IPS-NIHi11 (cell line): ENCODE measurements at places on chromosomes 2 and 18.

DNA sequence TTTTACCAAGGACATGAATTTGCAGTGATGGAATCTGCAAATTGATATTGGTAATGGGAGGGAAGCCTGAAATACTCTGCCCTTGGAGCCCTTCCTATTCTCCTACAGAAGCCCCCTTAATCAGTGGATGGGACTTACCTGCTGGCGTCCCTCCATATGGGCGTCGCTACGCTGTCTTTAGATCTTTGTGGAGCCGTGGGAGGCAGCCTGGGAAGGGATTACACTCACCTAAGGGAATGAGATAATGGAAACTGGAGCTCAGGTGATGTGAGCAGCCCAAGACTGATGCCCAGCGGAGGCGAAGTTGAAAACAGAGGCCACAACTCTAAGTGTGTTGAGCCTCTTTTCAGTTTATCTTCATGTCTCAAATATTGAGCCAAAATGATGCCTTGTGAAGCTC is 306.6 kb downstream of the MYCN start:
- DNase-seq, result no peak

DNA sequence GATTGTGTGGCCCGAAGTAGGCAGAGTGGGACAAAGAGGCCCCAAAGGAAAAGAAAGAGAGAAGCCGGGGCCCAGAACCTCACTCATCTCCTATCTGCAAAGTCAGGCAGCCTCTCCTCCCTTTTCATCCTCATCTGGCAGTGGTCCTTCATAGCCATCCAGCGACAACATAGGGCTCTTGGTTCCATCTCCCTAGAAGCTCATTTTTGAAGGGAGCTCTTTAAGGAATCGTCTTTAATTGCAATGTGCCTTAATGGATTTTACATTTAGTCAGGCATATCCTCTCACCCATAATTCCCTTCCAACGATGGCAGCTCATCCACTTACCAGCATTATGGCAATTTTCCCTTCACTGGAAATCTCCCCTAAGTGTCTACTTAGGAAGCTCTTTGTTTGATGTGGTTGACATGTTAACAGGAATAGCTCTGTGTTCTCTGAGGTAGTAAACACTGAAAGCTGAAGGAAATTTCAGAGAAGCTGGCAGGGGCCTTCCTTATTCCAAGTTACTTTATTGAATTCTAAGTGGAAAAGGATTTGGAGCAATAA is 780.6 kb downstream of the TSN start:
- DNase-seq, result no peak

GRCh38 chr2:102967451-102967850 is 205.6 kb downstream of the TMEM182 start:
- DNase-seq, result no peak

GRCh38 chr2:30622452-30622851 is 175.4 kb downstream of the LCLAT1 start:
- DNase-seq, result no peak

- peak; percentile 13 for DNase-seq
Observed at GRCh38 chr2:241855888-241856422, 2.7 kb downstream of the PDCD1 start.

GRCh38 chr2:199668645-199669044 is 182.3 kb downstream of the FTCDNL1 start:
- no peak for DNase-seq

GRCh38 chr2:160666154-160667060 is 172.8 kb upstream of the RBMS1 start:
- DNase-seq, result no peak

GRCh38 chr2:204849892-204850291 is 304.6 kb downstream of the PARD3B start:
- DNase-seq, result no peak

DNA sequence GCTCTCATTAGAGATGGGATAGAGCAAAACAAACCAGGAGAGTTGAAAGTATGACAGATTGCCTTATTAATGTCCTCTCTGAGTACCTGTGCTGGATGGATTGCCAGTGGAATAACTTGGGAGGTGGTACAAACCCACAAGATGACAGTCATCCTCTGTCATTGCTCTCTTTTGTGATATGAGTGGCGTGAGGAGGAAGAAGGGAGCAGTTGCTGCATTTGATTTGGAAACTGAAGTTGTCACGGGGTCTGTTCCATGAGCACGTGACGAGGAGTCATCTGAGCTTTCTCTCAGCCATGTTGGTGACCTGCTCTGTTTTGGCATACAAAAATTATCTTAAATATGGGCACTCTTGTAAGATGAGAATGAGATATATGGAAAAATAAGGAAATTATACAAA is 204.9 kb downstream of the FAM210A start:
- DNase-seq, result no peak

- no peak for DNase-seq
Observed at GRCh38 chr2:24899361-24899910, 20.6 kb downstream of the ADCY3 start.

- no peak for DNase-seq
Observed at GRCh38 chr2:237238249-237238648, 152.6 kb downstream of the COPS8 start.

- no peak for DNase-seq
Observed at GRCh38 chr2:11757101-11757500, 10.7 kb downstream of the LPIN1 start.

DNA sequence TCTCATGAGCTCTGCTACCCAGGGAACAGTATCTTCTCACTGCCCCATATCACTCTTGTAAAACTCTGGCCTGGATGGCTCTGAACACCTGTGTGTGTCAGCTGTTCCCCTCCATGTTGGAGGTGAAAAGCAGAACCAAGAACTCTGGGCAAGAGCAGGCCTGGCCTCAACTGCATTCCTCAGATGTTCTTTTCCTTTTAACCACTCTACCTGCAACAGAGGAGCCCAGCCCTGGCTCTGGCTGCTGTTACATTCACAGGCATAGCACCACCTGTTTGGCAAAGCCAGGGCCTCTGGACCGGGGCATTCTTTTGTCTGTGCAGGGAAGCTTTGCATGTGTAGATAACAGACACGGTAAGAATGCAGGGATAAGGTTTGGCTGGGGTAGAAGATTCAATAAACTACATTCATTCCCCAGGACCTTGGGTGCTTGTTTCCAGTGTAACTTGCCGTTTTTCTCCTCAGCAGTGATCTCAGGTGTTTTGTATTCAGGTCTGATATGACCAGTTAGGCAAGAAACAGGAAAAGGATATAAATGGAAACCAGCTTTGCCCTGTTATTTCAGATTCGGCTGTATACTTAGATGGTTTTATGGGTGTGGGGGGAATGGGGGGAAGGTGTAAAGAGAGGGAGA is 95.1 kb downstream of the SPTBN1 start:
- peak; percentile 20 for DNase-seq

- no peak for DNase-seq
Observed at GRCh38 chr2:228083131-228083530, 98.4 kb downstream of the SPHKAP start.

DNA sequence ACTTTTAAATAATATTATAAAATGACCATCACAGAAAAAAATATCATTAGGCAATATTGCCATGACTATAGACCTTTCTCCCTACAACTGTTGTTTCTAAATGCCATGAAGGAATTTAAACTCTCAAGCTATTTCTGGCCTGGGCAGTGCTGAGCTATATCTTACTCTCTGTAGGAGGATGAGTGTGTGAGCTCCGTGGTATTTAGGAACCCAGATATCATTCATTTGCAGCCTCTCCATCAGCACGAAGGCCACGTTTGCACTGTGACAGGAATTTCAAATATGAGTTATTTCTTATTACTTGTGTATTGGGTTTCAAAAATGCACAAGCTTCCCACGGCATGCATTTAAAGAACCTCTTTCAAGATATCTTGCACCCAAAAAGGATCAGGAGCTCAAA is 35.0 kb upstream of the SOX11 start:
- no peak for DNase-seq

- no peak for DNase-seq
Observed at GRCh38 chr2:159614534-159615366, 1.6 kb downstream of the BAZ2B start.

- DNase-seq, result no peak
Observed at GRCh38 chr2:28438532-28439063, 45.9 kb downstream of the FOSL2 start.

DNA sequence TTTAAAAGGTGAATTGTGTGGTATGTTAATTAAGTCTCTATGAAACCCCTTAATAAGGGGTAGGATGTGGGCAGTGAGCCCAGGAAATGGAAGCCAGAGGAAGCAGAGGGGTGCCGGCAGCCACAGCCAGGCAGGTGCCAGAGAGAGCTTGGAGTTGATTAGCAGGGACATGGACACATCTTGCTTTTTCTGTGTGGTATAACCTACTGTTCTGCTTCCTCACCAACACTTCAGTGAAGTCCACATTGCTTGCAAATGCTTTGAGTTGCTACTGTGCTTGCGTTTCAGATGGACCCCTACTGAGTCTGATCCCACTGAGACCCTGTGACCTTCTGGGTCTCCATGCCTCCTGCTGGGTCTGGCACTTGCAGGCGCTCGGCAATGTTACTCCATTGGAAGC is 30.3 kb upstream of the ARHGEF4 start:
- DNase-seq, result no peak

DNA sequence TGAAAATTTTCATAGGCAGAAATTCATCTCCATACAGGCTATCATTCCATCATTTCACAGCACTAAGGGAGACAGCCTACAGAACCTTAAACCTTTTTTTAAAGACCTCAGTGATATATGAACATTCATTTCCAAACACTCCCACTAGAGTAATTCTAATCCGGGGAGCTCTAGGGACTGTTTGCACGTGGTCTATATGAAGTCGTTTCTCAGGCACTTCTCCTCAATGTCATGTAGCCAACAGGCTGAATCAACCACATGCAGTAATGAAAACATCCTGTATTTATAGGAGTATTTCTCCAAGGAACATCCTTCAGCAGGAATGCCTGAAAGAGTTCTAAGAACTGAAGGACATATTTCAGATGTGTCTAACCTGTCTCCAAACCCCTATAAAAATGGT is 97.3 kb upstream of the CREB1 start:
- no peak for DNase-seq

- DNase-seq, result no peak
Observed at GRCh38 chr2:201886504-201886903, 80.2 kb downstream of the CDK15 start.

DNA sequence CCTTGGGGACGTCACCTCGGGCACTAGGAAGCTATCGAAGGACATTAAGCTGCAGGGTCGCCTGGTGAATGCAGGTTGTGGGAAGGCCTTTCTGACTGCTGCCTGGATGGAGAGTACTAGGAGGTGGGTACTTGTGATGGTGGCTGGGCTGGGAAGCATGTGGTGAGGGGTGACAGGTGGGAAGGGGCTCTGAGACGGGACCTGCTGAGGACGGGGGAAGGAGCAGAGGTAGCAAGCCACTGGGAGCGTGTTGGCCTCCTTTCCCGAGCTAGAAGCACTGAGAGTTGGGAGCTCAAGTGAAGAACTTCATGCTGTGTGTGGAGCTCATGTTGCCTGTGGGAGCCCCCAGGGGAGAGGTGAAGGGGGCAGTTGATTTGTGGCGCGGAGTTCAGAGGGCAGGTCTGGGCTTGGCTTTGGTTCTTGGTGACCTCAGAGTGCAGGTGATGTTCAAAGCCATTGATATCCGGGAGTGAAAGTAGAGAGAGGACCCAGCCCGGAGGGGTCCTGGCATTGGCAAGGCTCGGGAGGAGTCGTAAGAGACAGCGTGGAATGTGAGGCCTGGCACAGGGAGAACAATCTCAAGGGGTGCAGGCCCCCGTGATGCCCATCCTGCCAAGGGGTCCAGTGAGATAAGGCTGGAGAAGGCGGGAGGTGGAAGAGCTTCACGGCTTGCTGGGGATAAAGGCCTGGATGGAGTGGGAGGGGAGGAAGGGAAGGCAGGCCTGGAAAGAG is 13.2 kb downstream of the MROH2A start:
- peak; percentile 2 for DNase-seq

GRCh38 chr18:35497027-35497369 is 762 bp downstream of the INO80C start:
- no peak for DNase-seq
